ENCODE measurements at places on chromosomes 4 and X.
A peak's percentile ranks its signal among the peaks of the same experiment; 100 is the strongest.

- no peak for DNase-seq
Measured at GRCh38 chrX:16957751-16958150, 11.3 kb downstream of the REPS2 start.

GRCh38 chr4:93776386-93777080 lies 52.0 kb upstream of the ATOH1 start:
- no peak for DNase-seq

- DNase-seq: no peak
Measured at GRCh38 chrX:150616179-150616862, 47.9 kb downstream of the MTM1 start.

- DNase-seq: no peak
Measured at GRCh38 chr4:82473621-82474164, 43.3 kb downstream of the ENOPH1 start.

GRCh38 chrX:139875841-139876240 lies 57.0 kb downstream of the ATP11C start:
- DNase-seq: no peak

GRCh38 chr4:164579270-164579942 lies 174.5 kb upstream of the SMIM31 start:
- no peak for DNase-seq

- DNase-seq: no peak
Measured at GRCh38 chr4:87716371-87717265, 66.5 kb downstream of the DMP1 start.

- DNase-seq: peak; percentile 63
Measured at GRCh38 chr4:158722291-158722916, 792 bp downstream of the PPID start.

- no peak for DNase-seq
Measured at GRCh38 chrX:73913580-73913979, 350.6 kb downstream of the CHIC1 start.

GRCh38 chr4:53785996-53786395 lies 194.7 kb upstream of the LNX1 start:
- no peak for DNase-seq

DNA sequence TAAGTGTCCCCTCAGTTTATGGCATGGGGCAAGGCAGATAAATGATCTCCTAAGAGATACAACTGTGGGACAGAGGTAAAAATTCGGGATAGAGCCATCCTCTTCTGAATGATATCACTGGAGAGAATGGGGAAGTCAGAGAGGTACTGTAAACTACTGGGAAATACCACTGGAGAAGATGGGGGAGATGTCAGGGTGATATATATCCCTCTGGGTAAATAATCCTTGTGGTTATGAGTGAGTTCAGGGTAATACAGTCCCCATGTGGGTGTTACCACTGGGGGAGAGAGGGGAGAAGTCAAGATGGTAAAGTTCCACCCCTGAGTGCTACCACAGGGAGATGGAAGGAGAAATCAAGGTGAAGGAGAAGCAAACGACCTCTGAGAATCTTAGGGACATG lies 63.9 kb upstream of the ZNF81 start:
- DNase-seq: no peak

GRCh38 chrX:131894995-131895394 lies 128.1 kb upstream of the STK26 start:
- no peak for DNase-seq

DNA sequence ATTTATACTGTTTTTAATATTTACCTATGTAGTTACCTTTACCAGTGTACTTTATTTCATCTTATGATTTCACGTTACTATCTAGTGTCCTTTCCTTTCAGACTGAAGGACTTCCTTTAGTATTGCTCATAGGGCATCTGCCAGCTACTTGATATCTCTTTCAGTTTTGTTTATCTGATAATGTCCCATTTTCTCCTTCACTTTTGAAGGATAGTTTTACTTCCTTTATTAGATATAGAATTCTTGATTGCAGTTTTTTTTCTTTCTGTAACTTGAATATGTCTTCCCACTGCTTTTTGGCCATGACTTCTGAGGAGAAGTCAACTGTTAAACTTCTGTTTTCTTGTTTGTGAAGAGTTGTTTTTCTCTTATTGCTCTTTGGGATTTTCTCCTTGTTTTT lies 69.4 kb upstream of the MAGED1 start:
- no peak for DNase-seq

DNA sequence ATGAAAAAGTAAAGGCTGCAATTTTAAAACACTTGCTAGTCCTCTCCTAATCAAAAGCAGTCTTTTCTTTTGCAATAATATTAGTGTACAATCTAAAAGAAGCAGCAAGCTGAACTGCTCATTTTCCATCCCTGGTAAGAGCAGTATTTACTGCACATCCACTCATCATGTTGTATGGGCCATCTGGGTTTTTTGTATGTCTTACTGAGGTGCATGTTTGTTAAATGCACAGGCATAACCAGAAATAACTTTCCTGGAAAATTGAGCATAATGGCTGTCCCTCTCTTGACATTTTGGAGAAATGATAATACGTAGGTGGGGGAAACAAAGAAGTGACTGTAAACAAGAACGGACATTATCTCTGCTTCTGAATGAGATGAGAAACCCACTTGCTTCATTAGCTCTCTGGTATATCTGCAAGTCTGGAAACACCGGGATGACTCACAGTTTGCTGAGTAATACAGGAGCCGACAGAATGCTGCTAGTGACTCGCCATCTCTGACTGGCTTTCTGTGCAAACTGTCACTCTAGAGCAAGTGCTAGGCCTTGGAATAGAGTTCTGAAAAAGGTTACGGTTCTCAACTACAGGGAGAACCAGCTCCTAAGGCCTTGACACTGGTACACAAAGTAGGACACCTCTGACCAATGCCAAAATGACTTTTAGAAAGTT lies 85.7 kb upstream of the MTM1 start:
- DNase-seq: peak; percentile 29

GRCh38 chr4:27078934-27079455 lies 218.4 kb downstream of the STIM2 start:
- DNase-seq: no peak

DNA sequence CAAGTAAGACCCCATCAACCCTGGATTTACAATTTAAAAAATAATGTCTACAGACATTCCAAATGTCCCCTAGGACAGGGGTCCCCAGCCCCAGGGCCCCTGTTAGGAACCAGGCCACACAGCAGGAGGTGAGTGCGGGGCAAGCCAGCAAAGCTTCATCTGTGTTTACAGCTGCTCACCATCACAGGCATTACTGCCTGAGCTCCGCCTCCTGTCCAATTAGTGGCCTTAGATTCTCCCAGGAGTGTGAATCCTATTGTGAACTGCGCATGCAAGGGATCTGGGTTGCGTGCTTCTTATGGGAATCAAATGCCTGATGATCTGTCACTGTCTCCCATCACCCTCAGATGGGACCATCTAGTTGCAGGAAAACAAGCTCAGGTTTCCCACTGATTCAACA lies 146.1 kb downstream of the ATP10D start:
- no peak for DNase-seq

GRCh38 chrX:10156199-10157031 lies at the start of gene CLCN4:
TSS of gene CLCN4 (plus strand) at chrX:10156975. CDS start at chrX:10185033, 28,058 bp downstream.
- peak; percentile 69 for DNase-seq

GRCh38 chr4:120869613-120870278 lies 52.8 kb downstream of the PRDM5 start:
- DNase-seq: no peak

DNA sequence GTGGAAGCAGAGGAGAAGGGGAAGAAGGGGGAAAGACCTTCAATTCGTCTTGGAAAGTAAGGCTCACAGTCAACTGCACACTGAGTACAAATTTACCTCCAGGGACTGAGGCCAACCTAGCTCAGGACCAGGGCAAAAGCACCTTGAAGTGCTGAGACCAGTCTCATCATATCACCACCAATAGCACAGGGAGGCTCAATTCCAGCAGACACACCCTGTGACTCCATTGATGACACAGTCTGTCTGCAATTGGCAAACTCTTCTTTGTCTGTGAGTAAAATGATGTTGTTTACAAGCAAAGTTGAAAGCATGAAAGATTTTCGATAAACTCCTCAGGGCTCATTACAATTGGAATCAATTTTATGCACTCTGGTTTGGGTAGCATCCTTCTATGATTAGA lies 32.3 kb downstream of the TRIML1 start:
- DNase-seq: no peak

DNA sequence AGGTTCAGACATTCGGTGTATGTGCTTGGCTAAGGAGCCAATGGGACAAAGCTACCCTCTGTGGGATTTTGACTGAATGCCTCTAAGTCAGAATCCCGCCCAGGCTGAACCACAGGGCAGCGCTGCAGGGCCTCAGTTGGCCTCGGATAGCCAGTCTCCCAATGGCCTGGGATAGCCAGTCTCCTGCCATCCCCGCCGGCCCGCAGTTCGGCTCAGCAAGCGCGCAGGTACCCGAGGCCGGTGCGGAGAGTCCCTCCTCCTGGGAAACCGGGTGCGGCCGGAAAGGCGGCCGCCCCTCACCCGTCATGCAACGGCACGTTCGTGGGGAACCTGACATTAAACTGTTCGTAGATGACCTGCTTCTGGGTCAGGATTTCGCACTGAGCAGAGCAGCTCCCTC lies 16.1 kb downstream of the PPEF2 start:
- DNase-seq: no peak

- no peak for DNase-seq
Measured at GRCh38 chr4:75370576-75370975, 143.6 kb downstream of the RCHY1 start.

GRCh38 chrX:13471269-13471668 lies 98.1 kb upstream of the EGFL6 start:
- no peak for DNase-seq

- no peak for DNase-seq
Measured at GRCh38 chr4:7622371-7622770, 187.6 kb upstream of the PSAPL1 start.

- DNase-seq: no peak
Measured at GRCh38 chrX:86237482-86237881, 89.2 kb downstream of the DACH2 start.

DNA sequence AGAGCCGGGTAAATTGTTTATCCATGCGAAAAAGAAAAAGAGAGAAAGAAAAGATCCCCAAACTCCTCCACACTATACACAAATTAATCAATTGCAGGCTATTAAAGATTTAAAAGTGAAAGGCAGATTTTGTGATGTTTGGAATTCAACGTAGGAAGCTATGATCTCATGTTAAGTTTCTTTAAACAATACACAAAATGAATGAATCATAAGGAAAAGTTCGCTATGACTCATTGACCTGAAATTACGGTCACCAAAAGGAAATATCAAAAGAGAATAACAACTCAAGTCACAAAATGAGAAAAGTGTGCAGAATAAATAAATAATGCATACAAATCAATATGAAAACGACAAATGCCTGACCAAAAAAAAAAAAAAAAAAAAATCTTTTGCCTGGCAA lies 28.6 kb downstream of the CLNK start:
- no peak for DNase-seq

DNA sequence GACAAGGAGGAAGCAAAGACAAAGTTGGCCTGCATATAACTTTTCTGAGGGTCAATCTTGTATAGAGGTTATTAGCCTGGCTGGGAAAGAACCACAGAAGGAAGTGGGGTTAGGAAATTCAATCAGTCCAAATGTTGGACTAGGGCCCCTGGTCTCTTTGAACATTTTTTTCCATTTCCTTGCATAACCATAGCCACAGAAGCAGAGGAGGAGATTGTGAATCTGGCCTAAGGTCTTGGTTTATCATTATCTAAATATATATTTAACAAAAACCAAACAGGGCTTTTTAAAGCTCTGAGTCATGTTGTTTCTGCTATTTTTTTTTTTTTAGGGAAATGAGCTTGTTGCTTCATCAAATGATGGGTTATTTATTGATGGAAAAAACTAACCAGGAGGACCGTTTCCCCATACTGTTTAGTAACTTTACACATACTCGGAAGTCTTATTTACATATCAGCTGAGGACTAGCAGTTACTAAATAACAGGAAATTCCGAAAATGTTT lies 97.7 kb upstream of the ACSL4 start:
- DNase-seq: peak; percentile 16

DNA sequence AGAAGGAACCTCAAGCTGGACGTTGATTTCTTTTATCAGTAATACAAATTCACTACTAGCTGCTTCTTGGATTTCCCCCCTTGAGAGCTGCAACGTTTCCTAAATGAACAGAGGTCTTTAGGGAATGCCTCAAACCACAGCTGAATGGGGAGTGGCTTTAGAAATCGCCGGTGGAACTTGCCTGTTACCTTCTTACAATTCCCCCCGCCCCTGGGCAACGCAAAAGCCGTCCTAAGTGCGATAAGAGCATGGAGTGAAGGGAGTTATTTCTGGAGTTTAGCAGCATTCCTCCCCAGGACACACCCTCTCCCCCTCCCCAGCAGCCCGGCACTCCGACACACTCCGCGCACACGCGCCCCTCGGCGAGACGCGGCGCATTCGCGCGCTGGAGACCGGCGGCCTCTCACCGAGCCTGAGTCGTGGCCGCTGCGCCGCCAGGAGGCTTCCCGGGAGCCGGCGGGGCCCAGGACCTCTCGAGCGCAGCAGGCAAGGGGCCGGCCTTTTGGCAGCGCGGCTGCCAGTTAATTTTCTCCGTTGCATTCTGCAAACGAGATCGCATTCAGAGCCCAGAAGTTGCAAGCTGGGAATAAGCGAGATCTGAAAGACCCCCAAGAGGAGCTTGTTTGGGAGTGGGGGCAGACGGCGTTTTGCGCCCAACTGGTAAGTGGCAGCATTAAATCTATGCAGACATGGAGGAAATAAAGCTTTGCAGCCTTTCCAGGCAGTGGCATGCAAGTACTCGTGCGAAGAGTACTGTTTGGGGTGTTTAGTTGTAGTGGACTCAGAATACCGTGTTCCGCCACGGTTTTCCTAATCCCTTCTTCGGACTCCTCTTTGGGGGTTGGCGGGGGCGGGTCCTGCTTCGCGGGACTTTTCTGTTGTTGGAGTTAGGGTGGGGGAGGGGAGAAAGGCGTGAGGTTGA lies 134.7 kb downstream of the PALLD start:
- peak; percentile 72 for DNase-seq

DNA sequence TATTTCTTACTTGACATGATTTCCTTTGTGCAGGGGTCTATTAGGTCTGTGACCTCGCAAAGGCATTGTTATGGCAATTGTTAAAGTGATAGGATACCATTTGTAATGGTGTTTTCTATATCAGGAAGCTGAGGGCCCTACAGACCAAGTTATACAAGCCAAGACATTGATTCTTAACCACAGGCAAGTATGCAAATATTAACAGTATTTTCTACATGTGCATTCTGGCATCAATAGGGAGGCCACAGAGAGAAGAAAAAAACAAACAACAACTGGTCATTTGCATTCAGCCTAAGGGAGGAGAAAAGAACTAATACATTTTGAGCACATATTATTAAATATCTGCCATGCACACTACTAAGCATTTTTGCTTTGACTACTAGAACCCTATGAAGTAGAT lies 28.5 kb downstream of the GBA3 start:
- DNase-seq: no peak

DNA sequence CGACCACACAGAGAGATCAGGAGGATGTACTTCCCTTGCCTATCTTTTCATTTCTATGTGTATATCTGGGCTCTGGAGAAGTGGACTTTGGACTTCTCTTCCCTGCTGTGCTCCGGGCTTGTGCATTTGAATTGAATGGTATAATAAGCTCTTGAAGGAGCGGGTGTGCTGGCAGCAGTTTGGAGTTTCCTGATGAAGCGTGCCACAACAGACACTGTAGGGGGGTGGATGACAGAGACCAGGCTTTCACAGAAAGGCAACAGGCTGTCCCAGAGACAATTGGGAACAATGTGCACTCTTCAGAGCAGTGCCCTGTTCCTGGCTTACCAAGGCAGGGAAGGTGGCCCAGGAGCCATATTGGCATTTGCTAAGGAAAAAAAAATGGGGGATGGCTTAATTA lies 170.1 kb downstream of the FRMPD4 start:
- DNase-seq: no peak
